Ovary (tissue), 10 donors: ENCODE measurements at places on chromosomes 11 and 22. TPM values are rescaled to one million over a fixed set of nuclear protein-coding genes. Genes with fewer than 3 reads are reported as not detected.

GRCh38 chr11:84884836-84885235, 742.3 kb downstream of the DLG2 start:
- no peak for DNase-seq

DNA sequence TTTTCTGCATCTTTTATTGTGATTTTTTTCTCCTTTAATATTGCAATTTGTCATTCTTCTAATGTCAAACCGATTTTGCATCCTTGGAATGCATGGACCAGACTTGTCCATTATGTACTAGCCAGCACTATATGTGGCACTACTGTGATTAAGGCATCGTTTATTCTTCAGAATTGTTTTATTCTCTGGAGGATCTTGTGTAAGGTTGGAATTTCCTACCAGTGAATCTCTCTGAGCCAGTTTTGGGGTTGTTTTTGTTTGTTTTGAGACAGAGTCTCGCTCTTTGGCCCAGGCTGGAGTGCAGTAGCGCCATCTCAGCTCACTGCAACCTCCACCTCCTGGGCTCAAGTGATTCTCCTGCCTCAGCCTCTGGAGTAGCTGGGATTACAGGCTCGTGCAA, 58.5 kb downstream of the IGLL5 start:
- no peak for DNase-seq

GRCh38 chr11:19817265-19817851, 104.7 kb downstream of the NAV2 start:
- no peak for DNase-seq

- no peak for DNase-seq
Observed at GRCh38 chr22:37557321-37558001, 2.8 kb upstream of the CDC42EP1 start.

DNA sequence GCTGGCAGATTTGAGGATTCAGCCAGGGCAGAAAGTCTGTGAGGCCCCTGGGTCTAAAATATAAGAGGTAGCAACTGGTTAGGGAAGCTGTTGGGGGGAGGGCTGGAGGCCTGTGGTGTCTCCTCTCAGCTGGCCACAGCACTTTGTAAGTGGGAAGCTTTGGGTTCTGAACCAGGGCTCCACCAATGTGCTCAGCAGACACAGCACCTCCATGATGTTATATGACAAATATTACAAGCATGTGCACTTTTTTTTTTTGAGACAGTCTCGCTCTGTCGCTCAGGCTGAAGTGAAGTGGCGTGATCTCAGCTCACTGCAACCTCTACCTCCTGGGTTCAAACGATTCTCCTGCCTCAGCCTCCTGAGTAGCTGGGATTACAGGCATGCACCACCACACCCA, 8.0 kb downstream of the ARHGAP1 start:
- DNase-seq = no peak

DNA sequence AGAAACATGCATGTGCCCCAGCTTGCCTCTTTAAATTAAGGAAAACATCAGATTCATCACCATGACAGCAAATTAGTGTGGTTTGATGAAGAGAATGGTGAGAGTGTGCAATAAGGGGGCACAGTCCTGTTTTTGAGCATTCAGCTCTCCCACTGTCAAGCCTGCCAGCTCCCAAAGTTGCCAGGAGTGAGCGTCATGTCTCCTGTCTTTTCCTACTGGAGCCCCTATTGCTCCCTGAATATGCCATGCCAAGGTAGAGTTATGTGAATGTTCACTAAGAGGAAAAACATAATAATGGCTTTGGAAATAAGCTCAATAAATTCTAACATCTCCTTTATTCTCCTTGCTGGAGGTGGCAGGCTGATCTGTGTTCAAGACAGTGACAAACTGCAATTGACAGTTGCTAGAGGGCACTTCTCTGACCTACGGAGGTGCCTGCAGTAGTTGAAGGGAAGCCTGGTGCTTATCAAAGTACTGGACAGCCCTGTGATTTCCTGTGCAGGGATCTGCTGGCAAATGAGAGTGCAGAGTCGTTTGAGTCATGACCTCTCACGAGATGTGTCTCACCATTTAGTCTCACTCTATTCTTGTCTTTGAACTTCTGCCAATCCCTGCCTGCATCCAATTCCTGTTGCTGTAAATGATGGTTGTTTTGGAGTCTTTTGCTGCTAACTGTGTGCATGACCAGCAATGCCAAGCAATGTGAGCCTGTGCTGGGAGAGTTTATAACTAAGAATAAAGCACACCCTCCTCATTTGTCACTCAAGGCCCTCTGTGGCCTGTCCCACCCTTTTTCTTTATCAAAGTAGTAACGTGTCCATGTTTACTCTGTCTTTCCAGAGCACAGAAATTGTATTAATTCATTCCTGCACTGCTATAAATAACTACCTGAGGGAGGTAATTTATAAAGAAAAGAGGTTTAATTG, 34.8 kb downstream of the MRGPRX2 start:
- DNase-seq = no peak

GRCh38 chr11:36014898-36015665, 71.2 kb downstream of the LDLRAD3 start:
- no peak for DNase-seq

Gene ADM
- 13.5 TPM for total RNA-seq

Gene MMP1
- total RNA-seq = 0.18 TPM

DNA sequence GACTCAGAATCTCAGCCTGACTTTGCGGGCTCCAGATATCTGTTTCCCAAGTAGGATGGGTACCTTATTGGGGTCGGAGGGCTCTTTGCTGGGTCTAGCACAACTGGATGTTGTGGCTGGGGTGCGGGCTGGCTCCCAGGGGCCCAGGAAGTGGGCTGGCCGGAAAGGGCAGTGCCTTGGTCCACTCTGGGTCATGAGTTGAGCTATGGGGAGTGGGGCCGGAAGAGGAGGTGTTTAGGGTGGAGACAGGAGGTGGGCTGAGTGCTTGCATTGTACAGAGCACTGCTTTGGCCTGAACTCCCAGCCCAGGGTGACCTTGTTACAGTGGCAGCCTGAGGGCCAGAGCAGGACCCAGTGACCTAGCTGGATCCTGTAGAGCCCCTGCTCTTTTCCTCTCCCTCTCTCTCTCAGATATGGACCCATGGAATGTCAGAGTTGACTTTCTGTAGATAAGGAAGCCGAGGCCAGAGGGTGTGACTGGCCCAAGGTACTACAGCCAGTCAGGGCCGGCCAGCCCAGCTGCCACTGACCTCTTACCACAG, 13.2 kb downstream of the PHLDB1 start:
- DNase-seq = no peak

GRCh38 chr22:33706100-33706499, 214.2 kb downstream of the LARGE1 start:
- DNase-seq = no peak

DNA sequence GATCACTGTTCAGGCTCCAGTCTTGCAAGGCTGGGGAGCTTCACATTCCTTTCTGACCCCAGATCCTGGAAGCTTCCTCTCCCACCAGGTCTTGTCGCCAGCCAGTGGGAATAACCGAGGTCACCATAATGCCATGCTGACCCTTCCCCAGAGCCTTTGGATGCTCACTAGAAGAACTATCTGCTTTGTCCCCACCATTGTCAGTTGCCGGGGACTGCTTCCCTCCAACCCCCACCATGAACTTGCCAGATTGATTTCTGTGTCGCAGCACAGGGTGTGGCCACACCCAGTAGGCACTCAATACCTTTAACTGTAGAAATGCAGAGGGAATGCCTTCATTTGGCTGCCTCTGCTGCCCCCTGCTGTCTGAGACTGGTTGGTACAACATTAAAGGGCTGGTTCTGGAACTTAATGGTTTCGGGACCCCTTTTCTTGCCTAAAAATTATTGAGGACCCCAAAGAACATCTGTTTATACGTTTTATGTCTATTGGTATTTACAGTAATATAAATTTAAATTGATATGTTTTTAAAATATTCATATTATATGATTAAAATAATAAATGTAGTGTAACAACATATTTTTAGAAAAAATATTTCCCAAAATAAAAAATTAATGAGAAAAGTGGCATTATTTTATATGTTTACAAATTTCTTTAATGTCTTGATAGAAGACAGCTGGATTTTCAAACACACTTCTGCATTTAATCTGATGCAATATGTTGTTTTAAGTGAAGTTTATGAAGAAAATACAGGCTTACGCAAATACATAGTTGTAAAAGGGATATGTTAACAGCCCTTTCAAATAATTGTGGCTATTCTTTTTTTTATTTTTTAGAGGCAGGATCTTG, 6.7 kb upstream of the GDPD5 start:
- DNase-seq = peak; percentile 52
